ENCODE measurements at places on chromosomes 4 and X.

GRCh38 chrX:139203651-139204570 lies 326.6 kb upstream of the F9 start:
- no peak for DNase-seq

- peak; percentile 20 for DNase-seq
Measured at GRCh38 chrX:3815896-3816664, 102.6 kb upstream of the PRKX start.

DNA sequence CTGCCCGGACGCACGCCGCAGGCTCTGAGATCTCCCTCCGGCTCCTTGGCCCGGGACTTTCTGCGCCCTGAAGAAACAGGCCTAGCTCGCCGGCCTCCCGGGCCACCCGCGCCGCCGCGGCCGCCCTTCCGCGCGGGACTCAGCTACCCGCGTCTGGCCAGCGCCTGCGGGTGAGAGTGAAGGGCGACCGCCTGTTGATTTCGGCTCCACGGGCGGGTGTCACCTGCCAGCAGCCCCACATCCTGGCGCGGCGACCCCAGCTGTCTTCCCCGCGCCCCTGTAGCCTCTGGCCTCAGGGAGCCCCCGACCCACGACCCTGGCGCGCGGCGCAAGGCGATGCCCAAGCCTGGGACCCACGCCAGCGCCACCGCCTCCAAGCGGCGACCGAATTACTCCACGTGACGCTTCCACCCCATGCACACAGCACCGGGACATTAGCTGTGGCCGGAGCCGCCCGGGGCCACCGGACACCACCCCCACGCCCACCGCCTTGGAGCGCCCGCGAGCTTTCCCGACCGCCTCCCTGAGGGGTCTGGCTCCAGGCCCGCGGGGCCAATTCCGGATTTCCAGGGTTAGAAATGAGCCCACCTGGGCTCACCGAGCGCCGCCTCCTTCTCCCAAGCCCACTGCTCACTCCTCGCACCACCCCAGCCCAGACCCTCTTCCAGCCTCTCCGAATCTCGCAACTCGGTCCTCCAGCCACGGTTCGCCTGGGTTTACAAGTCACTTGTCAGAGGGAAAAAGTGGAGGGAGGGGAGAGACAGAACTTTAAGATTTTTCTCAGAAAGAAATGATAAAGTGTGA lies 10.2 kb downstream of the ARX start:
- DNase-seq, result no peak

- no peak for DNase-seq
Measured at GRCh38 chr4:1866189-1866661, 5.0 kb upstream of the NSD2 start.

- no peak for DNase-seq
Measured at GRCh38 chrX:105758754-105759153, 63.6 kb upstream of the NRK start.

All from T-helper 9 cell (primary cell).